Pons (tissue), 1 donor: ENCODE measurements at places on chromosomes 13 and 19.
A peak's percentile ranks its signal among the peaks of the same experiment; 100 is the strongest.

GRCh38 chr13:29561918-29562317, 33.6 kb downstream of the SLC7A1 start:
- DNase-seq: no peak

GRCh38 chr13:48583859-48584311, 51.0 kb upstream of the RCBTB2 start:
- DNase-seq: no peak

GRCh38 chr13:83286737-83287136, 595.5 kb downstream of the SLITRK1 start:
- no peak for DNase-seq

- no peak for DNase-seq
Observed at GRCh38 chr13:112637017-112637801, 49.3 kb upstream of the TUBGCP3 start.

DNA sequence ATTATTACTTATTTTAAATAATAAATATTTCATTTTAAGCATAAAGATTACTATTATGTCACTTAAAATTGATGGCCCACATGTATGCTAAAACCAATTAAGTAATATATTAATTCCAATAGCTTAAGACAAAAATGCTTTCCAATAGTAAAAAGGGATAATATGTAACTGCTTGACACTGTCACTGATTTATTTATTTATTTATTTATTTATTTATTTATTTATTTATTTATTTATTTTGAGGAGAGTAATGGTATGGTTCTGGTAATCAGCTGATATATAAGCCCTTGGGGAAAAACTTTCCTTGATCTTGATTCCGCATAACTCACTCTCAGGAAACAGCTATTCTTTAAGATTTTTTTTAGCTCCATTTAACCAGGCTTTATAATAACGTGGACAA, 903.0 kb upstream of the ATXN8OS start:
- DNase-seq: no peak

DNA sequence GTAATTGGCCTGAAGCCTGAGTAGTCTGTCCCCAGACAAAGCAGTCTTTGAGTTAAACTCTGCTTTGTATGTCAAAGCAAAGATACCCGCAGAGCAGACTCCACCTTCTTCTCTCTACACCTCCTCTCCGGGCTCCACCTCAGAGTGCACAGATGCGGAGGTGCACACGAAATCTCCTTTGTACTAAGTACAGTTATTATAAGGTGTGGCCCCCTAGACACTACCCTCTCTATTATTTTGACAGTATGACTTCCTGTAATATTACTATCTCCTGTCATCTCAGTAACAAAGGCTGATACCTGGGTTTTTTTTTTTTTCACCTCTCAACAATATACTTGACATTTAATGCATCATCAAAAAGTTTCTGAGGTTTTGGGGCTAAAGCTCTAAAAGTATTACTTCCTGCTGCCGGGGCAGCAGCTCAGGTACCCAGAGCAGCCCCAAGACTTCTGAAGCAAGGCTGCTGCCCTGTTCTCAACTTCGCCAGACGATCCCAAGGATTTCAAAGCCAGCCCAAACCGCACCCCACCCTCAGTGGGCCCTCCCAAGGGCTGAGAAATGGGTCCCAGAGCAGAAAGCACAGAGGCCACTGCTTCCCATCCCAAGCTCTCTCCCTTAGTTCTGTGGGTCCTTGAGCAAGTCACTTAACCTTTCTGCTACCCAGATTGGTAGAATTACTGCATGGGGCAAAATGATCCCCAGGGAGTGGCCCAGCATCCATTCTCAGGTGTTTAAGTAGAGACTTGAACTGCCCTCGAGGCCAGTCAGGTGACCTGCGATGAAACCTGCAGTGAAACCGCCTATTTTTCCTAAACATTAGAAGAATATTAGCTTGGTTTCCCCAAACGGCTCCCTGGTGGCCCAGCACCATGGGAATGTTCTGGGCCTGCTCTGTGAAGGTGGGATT, 180.6 kb downstream of the FOXO1 start:
- no peak for DNase-seq

DNA sequence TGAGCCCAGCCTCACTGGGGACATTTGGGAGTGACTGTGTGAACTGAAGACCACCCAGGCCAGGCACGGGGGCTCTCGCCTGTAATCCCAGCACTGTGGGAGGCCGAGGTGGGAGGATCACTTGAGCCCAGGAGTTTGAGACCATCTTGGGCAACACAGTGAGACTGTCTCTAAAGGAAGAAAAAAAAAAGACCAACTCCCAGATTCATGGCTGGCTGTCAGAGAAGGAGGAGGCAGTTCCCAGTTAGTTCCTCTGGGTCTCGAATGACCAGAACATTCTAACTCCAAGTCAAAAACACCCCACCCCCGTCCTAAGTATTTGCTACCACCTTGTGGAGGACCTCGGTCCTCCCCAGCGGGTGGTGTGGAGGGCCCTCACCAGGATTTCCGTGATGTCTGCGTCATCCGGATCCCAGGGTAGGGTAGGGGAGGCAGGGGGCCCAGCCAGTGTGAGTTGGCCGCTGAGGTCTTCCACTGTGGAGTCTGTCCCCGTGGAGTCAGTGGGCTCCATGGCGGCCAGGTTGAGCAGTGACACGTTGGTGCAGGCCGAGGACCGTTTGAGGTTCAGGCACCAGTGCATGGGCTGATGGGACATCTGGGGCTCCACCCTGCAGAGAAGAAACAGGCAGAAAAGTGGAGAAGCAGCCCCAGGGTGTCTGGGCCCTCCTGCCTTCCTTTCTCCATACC, 1.3 kb downstream of the TSKS start:
- no peak for DNase-seq

DNA sequence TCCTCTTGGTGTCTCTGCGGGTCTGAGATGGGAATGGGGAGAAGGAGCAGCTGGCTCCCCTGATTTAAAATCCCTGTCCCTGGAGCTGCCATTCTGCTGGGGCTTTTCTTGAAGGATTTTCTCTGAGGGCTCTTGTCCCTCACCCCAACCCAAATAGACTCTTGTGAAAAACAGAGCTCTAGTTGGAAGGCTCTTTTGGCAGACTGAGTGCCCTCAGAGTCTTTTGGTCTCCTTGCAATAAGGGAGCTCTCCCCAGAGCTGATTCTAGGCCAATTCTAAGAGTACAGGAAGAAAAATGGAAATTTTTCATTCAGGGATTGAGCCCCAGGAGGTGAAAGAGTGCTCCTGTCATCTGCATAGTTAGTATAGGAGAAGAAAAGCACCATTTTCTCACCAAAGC, 238.3 kb downstream of the COG6 start:
- peak; percentile 9 for DNase-seq

DNA sequence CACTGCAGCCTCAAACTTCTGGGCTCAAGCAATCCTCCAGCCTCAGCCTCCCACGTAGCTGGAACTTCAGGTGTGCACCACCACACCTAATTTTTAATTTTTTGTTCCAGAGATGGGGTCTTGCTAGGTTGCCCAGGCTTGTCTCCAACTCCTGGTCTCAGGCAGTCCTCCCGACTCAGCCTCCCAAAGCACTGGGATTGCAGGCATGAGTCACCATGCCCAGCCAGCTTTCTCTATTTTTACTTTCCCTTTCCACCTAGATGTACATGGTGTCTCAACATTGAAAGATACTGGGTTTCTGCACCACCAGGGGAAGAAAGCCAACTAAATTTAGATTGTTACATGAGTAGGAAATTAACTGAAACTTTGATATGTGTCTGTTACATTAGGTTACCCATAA, 13.8 kb upstream of the ZNF846 start:
- DNase-seq: no peak

DNA sequence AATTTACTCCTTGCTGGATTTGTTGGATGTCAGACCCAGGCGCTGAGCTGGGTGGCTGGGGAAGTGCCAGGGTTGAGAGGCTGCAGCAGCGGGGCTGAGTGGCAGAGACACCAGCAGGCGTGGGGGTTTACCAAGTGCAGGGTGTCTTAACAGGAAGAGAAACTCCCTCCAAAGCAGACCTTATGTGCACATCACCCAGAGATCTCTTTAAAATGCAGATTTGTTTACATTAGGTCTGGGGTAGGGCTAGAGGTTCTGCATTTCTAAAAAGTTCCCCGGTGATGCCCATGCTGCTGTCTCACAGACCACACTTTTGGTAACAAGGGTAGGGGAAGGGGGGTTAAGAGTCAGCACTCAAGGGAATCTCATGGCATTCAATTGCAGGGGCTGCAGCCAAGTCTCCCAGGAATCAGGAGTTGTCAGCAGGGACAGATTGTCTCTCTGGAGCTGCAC, 80.7 kb upstream of the OLFM4 start:
- no peak for DNase-seq

GRCh38 chr13:70714993-70715392, 606.7 kb upstream of the KLHL1 start:
- no peak for DNase-seq

- no peak for DNase-seq
Observed at GRCh38 chr19:23314505-23315251, 64.5 kb upstream of the ZNF724 start.

DNA sequence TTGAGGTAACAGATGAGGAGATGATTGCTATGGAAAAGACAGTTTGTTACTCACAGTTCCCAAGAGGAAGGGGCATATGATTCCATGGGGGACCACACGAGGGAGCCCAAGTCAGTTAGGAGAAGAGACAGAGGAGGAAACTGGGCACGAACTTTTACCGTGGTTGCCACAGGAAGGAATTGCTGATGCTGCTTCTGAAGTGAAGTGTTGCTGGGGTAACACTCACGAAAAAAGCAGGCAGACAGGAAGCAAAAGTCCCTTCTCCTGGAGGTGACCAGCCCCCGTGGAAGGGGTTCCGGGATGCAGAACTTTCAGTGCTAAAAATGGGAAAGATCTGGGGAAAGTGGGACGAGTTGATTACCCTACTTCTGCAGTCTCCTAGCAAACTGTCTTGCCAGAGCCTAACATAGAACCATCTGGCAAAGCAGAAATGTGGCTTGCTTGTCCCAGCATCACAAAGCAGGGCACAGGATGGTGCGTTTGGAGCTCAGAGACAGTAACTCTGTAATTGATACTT, 35.4 kb upstream of the MAP3K10 start:
- no peak for DNase-seq

DNA sequence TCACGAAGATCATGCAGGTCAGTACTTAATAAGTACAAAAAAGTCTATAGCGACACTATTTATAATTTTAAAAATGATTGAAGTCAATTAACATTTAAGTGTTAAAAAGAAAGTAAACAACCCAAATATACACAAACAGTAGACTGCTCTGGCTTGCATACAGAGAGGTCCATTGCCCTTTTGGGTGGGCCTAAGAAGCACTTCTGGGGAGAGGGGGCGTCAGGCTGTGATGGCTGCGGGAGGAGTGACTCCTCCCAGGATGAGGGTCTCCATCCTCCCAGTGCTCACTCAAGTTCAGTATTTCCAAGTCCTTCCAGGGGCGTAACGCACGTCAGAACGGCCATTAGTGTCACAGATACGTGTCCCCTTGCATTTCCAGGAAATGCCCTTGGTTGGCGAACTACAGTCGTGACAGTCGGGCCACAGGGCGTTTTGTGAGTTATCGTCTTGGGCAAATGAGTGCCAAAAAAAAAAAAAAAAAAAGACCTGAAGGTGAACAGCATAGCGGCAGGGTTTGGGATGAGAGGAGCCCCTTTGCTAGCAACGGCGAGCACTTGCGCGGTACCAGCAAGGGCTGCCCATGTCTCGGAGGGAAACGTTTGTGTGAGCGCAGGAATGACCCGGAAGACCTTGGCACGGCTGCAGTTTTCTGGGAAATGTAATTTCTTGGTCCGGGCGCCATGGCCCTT, at the start of gene SCGB2B2:
Gene SCGB2B2, minus strand, starts transcription at position 463 of the 689 bp plus-strand sequence. CDS start 82,596 bp downstream, outside the sequence.
- no peak for DNase-seq

DNA sequence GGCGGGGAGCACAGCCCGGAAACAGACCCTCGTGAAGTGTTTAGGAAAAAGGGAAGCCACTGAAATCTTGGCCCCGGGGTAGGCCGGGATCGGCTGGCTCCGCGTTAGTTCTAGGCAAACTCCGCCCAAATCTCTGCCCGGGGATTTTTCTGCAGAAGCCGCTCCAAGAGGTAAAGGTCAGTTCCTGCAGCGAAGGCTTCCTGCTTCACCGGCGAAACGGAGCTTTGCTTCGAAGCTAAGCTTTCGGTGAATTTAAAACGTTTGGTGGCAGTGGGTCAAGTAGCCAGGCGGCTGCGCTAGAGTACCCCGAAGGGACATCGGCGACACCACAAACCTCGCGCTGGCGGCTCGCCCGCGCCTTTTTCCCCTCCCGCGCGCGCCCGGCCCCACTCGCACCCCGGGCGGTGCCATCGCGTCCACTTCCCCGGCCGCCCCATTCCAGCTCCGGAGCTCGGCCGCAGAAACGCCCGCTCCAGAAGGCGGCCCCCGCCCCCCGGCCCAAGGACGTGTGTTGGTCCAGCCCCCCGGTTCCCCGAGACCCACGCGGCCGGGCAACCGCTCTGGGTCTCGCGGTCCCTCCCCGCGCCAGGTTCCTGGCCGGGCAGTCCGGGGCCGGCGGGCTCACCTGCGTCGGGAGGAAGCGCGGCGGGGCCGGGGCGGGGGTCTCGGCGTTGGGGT, 441 bp downstream of the GJB2 start:
- no peak for DNase-seq

- no peak for DNase-seq
Observed at GRCh38 chr13:75587679-75588078, 38.1 kb downstream of the UCHL3 start.

- no peak for DNase-seq
Observed at GRCh38 chr19:58434217-58434616, 5.7 kb downstream of the ZNF132 start.

- no peak for DNase-seq
Observed at GRCh38 chr13:74743992-74744391, 609.8 kb upstream of the KLF12 start.

GRCh38 chr13:93996481-93996880, 483.0 kb downstream of the DCT start:
- DNase-seq: no peak

- DNase-seq: no peak
Observed at GRCh38 chr19:14540741-14541525, 11.5 kb downstream of the TECR start.

- DNase-seq: no peak
Observed at GRCh38 chr13:80751854-80752253, 410.9 kb upstream of the SPRY2 start.

DNA sequence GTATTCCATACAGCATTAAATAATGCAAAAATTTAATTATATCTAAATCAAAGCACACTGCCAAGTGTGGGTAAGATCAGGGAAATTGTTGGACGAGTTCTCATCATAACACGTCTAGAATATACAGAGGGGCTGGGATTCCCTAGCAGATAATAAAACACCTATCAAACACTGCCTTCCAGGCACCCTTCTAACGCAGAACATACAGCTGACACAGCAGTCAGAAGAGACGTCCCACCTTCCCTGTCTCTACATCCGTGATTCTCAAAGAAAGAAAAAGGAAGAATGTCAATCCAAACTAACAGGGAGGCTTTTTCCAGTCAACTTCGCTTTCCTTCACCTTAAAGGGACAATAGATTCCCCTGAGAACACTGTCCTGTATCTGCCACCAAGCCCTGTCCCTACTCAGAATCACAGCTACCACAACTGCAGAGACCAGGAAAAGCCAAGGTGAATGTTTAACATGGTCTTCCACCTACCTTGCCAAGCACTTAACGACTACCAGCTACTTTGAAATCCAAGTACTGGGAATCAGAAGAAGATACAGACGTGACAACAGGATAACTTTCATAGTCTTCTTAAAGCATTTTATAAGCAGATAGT, 38.5 kb downstream of the TBC1D4 start:
- no peak for DNase-seq
